HFFc6 (cell line): ENCODE measurements at places on chromosomes 2 and 18. TPM values are rescaled to one million over a fixed set of nuclear protein-coding genes. Genes with fewer than 3 reads are reported as not detected.

DNA sequence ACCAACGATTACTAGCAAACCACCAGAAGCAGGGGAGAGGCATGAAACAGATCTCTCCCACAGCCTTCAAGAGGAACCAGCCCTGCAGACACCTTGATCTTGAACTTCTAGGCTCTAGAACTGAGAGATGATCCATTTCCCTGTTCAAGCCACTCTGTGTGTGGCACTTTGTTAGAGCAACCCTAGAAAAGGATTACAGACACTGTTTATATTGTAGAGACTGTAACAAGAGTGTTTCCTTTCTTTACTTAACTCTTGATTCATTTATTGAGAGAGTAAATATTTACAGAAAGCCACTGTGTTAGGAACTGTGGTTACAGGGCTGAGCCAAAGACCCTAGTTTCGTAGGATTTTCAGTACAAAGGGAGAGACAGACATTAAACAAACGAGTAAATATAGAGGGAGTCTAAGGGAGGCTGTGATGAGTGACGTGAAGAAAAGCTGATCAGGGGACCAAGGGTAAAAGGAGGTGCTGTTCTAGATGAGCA lies 10.9 kb downstream of the CCDC68 start:
- H3K27ac ChIP-seq, result no peak overlapping the region
- H3K36me3 ChIP-seq, result no peaks in the 10 kb centered on the region
- peaks cover 2% of the 10 kb centered on the region; the same call in 1 of the 2 replicates for H3K27me3 ChIP-seq
- no peak for DNase-seq
- no peaks in the 10 kb centered on the region; the same call in 1 of the 2 replicates for H3K4me1 ChIP-seq
- no peak overlapping the region for H3K4me3 ChIP-seq

GRCh38 chr2:118095610-118096009 lies 7.3 kb downstream of the INSIG2 start:
- H3K27me3 ChIP-seq, result no peaks in the 10 kb centered on the region
- H3K4me3 ChIP-seq, result no peak overlapping the region
- H3K4me1 ChIP-seq, result no peaks in the 10 kb centered on the region

DNA sequence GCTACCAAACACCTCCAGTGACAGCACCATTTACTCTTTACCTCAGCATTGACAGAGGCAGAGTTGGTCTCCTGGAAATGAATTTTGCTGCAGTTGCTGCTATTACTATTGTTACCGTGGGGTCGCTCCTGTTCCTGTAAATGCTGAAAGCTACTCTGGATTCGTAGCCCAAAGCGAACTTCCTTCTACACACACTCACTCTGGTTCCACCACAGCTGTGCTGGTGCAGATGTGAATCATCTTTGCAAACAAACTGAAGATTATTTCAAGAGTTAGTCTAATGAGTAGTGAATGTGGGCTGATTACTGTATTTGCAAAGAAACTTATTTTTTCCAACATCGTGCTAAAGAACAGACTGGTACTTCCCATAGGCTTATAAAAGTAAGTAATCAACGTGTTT lies 304.0 kb downstream of the LPIN1 start:
- H3K4me3 ChIP-seq, result peak overlapping the region; percentile 46
- peaks cover 55% of the 10 kb centered on the region for H3K4me1 ChIP-seq
- 0 out of 2 replicates have a peak, but pooled peaks cover 4% of the 10 kb centered on the region for H3K36me3 ChIP-seq
- H3K27me3 ChIP-seq, result no peaks in the 10 kb centered on the region
- H3K27ac ChIP-seq, result 0 out of 2 replicates have a peak overlapping the region, but pooled peaks have one; percentile 22

DNA sequence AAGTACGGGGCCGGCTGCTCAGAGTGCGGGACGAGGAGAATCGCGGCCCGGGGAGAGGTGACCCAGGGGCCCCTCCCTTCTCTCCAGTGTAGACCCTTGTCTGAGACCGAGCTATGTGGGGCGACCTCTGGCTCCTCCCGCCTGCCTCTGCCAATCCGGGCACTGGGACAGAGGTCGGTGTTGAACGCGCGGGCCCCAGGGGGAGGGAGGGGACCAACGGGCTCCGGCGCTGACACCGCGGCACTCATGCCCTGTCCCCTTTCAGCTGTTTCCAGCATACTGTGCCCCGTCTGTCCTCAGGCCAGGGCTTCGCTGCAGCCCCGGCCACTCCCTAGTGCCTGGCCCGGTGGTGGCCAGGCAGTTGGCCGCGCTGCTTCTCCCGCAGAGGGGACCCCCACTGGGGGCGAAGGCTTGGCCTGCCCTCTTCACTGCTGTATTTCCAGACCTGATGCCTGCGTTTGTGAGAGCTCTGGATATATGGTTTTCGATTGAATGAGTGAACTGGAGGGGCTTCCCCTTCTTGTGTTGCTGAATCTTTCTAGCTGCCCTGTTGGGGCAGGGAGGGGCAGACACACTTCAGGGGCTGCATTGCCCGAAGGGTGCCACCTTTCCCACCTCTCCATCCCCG lies 809 bp downstream of the DBI start:
- peak overlapping the region; percentile 97 for H3K4me3 ChIP-seq
- no peaks in the 10 kb centered on the region; the same call in 1 of the 2 replicates for H3K27me3 ChIP-seq
- H3K36me3 ChIP-seq, result peaks cover 31% of the 10 kb centered on the region
- H3K4me1 ChIP-seq, result peaks cover 28% of the 10 kb centered on the region
- peak overlapping the region; percentile 80 for H3K27ac ChIP-seq

GRCh38 chr18:74478880-74479279 lies 17.3 kb upstream of the CNDP2 start:
- no peak for DNase-seq
- H3K27me3 ChIP-seq, result peaks cover 26% of the 10 kb centered on the region
- no peaks in the 10 kb centered on the region for H3K4me1 ChIP-seq
- H3K36me3 ChIP-seq, result no peaks in the 10 kb centered on the region

The GAL3ST2 gene
- 0.17 to 0.28 TPM in 2 of 3 replicates, not detected in the other for total RNA-seq

The BOK gene
- 26.3 to 45.0 TPM (median 39.0 TPM) in 3 replicates for total RNA-seq
